ENCODE measurements at places on chromosomes 4 and X.

- DNase-seq: no peak
Observed at GRCh38 chrX:125089761-125090445, 229.8 kb upstream of the TEX13C start.

- no peak for DNase-seq
Observed at GRCh38 chr4:139658586-139659382, 6.8 kb upstream of the MGST2 start.

DNA sequence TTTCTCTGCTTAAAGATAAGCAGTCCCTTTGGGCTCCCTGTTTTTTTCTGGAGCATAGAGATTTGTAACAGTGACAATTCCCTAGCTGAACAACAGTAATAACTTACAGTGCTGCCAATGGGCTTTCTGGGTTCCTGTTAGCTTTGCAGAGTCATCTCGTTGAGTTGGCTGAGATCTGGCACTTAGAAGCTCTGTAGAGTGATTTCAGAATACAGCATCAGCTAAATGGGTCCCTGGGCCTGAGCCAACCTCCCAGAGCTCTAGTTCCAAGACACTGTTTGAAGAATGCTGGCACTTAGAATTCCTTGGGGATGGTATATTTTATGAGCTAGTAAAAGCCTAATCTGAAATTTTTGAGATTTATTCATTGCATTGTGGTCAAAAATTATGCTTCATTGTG, 43.5 kb upstream of the SERTM2 start:
- no peak for DNase-seq

GRCh38 chrX:109880629-109881028, 122.3 kb upstream of the TMEM164 start:
- DNase-seq: no peak

- no peak for DNase-seq
Observed at GRCh38 chrX:153673428-153674218, at the start of gene PNCK. TSS of gene PNCK (minus strand) at chrX:153673813. CDS start at chrX:153673076, 737 bp downstream.

DNA sequence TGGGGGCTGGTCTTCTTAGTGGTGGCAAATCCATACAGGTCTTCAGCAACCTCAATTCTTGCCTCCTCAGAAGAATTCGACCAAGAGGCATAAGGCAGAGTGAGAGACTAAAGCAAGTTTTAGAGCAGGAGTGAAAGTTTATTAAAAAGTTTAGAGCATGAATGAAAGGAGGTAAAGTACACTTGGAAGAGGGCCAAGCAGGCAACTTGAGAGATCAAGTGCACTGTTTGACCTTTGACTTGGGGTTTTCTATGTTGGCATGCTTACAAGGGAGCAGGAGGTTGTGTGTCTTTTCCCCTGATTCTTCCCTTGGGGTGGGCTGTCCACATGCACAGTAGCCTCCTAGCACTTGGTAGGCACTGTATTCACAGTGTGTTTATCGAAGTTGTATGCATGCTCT, 91.2 kb downstream of the CPE start:
- no peak for DNase-seq

GRCh38 chr4:159210975-159211374, 108.1 kb downstream of the RAPGEF2 start:
- no peak for DNase-seq

DNA sequence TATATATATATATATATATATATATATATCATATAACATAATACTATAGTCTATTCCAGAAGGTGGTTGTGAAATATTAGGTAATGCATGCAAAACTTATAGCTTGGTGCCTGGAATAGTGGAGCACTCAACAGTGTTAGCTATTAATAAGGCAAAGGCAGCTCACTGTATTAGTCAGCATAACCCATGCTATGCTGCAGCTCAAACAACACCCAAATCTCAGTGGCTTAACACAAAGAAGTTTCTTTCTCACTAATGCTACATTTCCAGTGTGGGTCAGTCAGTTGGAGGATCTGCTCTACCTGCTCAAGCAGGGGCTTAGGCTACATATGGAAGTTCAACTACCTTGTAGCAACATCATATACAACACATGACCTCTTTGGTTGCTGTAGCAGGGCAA, 5.2 kb upstream of the RPGR start:
- DNase-seq: no peak

GRCh38 chrX:101219116-101219863, at the start of gene DRP2:
TSS of gene DRP2 (plus strand) at chrX:101219786. CDS start at chrX:101231648, 11,862 bp downstream.
- DNase-seq: no peak

GRCh38 chrX:16491461-16491860, 158.5 kb upstream of the S100G start:
- DNase-seq: no peak

- no peak for DNase-seq
Observed at GRCh38 chr4:46442963-46443362, 53.0 kb upstream of the GABRA2 start.

- no peak for DNase-seq
Observed at GRCh38 chr4:98862371-98862770, 66.6 kb downstream of the EIF4E start.

GRCh38 chr4:106773076-106773905, 262.8 kb downstream of the DKK2 start:
- DNase-seq: no peak

DNA sequence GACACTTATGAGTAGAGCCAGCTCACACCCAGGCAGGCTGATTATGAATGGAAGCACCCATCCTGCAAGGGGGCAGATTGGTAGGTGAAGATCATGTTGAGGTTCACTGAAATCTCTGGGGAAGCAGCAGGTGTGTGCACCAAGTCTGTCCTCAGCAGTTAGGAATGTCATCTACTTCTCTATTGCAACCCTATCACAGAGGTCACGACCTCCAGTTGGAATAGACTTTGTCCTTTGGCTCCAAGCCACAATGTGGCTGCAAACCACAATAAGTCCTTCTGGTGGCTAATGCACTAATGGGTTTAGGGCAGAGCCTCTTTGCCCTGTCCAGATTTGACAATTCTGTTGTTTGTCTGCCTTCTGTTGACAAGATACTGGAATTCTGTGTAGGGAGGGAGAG, 1056.7 kb downstream of the PCDH19 start:
- no peak for DNase-seq

- DNase-seq: no peak
Observed at GRCh38 chr4:138437263-138437851, 195.2 kb upstream of the SLC7A11 start.

GRCh38 chr4:24256547-24256946, 327.8 kb downstream of the DHX15 start:
- no peak for DNase-seq

- no peak for DNase-seq
Observed at GRCh38 chr4:168259096-168259495, 59.5 kb downstream of the DDX60 start.

GRCh38 chr4:183014361-183015084, 84.5 kb upstream of the WWC2 start:
- DNase-seq: no peak

GRCh38 chrX:130654409-130654950, 248.5 kb downstream of the ENOX2 start:
- DNase-seq: no peak

GRCh38 chrX:53262918-53263394, 18.4 kb downstream of the IQSEC2 start:
- no peak for DNase-seq

GRCh38 chr4:65635051-65635821, 35.1 kb downstream of the EPHA5 start:
- no peak for DNase-seq

All from activated gamma-delta T cell treated with anti-CD3 and anti-CD28 coated beads, Interleukin-2, amount 50 U/mL, for 16 hours (primary cell).